ENCODE measurements at places on chromosomes 1 and 21.

DNA sequence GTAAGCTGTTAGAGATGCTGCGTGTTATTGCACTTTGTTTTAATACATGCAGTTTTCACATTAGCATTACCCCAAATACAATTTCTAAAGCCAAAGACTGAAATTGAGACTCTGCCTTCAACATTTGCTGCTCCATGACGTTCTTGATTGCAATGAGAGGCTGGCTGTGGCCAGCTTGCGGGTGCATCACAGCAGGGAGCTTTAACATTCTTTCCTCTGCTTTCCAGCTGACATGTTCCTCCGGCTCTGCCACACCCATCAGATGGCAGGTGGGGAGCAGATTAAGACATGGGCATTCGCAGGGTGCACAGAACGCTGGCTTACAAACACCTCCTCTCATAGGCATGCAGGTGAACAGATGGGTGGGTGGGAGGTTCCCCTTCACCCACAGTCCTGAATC, 314.1 kb downstream of the DISC1 start:
- DNase-seq = no peak

GRCh38 chr1:214123061-214123784, 135.4 kb downstream of the PROX1 start:
- DNase-seq = no peak

DNA sequence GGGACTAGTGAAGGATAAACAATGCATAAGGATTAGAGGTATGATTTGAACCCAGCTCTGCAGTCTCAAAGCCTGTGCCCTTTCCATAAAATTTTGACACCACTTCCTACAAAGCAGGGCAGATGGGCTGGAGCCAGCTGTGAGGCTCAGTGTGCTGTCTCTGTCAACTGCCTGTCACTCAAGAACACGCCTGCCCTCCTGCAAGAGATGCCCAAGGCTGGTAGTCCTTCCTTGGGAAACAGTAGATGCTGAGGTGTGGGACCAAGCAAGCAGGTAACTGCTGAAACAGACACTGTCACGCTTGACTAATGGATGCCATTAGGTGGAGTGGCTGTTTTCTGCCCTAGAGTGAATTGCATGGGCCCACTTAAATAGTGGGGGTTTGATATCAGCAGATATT, 402.0 kb downstream of the PTPRU start:
- DNase-seq = no peak

GRCh38 chr1:42282024-42282579, 52.9 kb downstream of the FOXJ3 start:
- no peak for DNase-seq

DNA sequence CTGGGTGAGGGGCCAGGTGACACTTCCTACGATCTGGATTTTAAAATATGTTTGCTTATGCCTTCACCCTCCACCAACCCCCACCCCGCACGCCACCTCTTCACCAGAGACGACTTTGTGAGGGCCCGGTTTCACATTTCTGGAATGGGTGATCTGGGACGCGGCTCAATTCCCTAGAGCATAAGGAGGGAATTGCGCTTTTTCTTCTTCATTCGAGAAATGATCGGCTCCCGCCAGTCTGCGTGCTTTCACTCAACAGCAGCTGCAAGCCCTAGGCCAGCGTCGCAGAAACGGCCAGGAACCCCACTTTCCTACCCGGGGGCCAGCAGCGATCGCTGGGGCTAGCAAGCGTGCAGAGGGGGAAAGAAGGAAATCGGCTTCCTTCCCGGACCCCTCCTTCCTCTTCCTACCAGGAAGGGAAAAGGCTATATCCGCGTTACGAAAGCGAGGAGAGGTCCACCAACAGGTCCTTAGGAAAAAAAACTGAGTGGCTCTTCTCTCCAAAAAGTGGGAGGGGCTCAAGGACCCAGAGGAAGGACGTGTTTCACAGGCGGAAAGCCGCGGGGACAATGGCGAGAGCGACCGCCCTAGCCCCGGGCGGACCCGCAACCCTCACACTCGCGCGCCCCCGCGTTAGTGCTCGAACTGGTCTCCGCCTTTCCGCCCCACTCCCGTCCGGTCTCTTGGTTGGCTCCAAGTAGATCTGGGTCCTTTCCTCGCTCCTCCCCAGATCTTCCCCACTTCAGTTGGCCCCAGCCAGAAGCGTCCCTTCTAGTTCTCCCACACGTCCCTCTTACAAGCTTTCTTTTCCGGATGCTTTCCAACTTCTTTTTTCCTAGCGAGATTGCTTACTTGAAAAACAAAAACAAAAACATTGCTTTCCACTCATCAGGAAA, 1.1 kb upstream of the ADAMTS1 start:
- DNase-seq = no peak

- no peak for DNase-seq
These were observed 40.0 kb upstream of the IKBKE start for GRCh38 chr1:206430031-206430983.

DNA sequence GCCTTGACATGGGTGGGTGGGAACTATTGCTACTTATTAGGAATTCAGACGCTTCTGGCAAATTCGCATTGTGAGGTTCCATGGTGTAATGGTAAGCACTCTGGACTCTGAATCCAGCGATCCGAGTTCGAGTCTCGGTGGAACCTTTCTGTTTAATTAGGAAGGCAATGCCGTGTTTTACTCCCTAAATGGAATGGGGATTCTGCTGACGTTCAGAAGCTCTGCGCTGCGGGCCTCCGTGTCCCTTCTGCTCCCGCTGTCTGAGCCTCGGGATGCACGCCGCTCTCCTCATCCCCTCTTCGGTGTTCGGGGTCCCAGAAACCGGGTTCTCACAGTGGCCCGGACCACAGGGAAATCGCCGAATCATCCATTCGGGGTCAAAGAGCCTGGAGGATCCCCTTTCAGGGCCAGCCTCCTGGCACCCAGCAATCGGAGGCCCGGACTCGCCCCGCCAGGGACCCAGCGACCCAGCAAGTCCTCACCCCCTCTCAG, 280.3 kb downstream of the FAM72C start:
- no peak for DNase-seq

DNA sequence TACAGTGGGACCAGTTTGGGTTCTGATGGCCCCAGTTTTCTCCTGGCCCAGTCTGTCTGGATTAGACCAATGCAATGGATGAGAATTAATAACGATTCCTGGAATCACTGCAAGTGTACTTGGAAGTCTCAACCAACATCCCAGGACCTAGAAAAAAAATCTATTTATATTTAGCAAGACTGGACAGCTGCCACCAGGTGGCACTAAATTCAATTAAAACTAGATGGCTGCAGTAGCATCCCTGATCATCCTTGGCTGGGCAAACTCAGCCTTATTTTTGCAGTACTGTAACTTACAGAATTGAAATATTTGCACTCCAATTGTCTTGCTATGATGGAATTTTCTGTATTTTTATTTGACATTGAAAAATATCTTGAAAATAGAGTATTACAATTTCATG, 165.7 kb downstream of the NCAM2 start:
- DNase-seq = peak; percentile 2

DNA sequence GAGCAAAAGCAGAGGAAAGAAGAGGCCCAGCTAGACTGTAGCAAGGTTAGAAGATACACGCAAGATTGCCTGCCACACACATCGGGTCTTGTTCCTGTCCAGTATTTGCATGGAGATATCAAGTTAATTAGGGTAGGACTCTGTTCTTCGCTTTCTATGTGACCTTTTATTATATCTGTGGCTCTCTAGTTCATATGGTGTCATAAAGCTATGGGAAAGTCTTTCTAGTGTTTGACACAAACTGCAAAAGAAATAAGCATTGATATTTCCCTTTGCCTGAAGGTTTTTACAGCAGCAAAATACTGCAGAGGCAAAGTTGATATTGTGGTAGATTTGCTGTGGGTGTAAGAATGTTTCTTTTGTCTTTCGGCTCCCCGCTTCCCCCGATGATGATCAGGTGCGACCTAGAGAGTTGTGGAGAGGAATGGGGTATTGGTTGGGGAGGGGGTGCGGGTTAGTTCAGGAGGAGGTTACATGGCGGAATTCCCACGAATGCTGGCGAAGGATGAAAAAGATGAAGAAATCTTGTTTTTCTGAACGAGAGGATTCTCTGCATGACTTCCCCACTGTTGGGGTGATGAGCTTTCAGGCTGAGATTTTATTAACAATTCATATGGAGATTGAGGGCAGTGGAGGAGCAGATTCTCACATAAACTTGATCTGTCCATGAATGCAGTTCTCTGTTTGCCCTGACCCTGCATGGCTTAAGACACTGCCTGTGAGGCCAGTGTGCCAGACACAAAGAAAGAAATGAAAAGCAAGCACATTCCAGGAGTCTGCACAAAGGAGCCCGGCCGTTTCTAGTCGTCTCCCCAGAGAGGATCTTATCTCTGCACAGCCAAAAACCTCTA, 550.2 kb downstream of the USP25 start:
- no peak for DNase-seq

GRCh38 chr1:230975636-230976035, 3.0 kb downstream of the TTC13 start:
- no peak for DNase-seq

GRCh38 chr1:55506740-55507577, 291.8 kb upstream of the USP24 start:
- no peak for DNase-seq

GRCh38 chr1:21873761-21874160, 61.7 kb downstream of the LDLRAD2 start:
- DNase-seq = no peak

DNA sequence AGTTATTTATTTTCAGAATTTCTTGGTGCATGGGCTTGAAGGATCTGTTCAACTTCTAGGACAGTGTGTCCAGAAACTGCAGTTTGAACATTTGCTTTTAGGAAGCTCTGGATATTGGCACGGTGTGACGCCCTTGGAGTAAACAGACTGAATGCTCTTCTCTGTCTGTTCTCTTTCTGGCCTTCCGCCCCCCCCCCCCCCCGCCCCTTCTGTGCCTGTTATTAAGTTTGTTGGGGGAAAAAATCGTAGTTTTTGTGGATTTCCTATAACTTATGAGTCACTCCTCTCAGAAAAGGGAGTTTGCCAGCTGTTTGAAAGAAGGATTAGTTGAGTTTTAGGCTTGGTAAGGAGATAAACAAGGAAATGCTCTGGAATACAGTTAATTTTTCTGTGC, 1.2 kb downstream of the KCTD3 start:
- DNase-seq = no peak

DNA sequence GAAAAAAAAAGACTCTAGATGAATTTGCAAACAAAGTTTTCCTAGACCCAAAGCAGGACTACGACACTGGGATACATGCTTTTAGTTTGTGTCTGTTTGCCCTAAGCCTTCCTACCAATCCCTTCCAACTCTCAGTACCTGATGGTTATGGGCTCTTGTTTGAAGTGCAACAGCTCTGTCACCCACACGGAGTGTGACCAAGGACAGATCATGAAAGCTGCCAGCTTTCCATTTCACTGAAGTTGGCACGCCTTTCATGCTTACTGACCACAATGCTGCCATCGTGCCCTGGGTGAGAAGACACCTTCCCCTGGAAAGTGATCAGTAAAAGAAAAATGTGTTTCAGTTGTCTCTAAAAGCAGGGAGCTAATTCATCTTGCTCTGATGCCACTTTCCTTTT, 312.5 kb upstream of the PTBP2 start:
- no peak for DNase-seq
